ENCODE measurements at places on chromosomes 6 and 20. TPM values are rescaled to one million over a fixed set of nuclear protein-coding genes. Genes with fewer than 3 reads are reported as not detected.

The TTBK1 gene
- 0.14 TPM for total RNA-seq

DNA sequence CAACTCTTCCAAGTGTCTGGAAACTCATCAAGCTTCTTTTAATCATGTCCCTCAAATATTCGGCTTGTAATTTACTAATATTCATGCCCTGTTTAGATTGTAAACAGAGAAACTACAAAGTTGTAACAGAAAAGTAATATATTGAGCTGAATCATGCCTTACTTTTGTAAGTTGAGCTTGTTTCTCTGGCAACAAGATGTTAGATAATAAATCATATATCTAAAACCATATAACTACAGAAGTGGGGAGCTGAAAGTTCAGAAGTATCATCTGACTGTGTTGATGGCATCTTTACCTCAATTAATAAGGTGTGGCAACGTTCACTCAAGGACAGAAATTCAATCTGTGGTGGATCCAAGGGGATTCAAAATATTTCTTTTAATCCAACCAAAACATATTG is 263.9 kb downstream of the PLCB1 start:
- no peak for DNase-seq

The HLA-DOB gene
- 0.69 TPM for total RNA-seq

The PARD6B gene
- total RNA-seq, result 1.4 TPM

The EFCAB8 gene
- 0.81 TPM for total RNA-seq

GRCh38 chr6:165663736-165664558 is 906 bp upstream of the PDE10A start:
- no peak for DNase-seq

The TOX2 gene
- total RNA-seq, result 1.1 TPM

- DNase-seq, result no peak
Measured at GRCh38 chr6:74705451-74705850, 500.4 kb downstream of the COL12A1 start.

GRCh38 chr6:49919261-49919660 is 44.7 kb downstream of the DEFB114 start:
- no peak for DNase-seq

DNA sequence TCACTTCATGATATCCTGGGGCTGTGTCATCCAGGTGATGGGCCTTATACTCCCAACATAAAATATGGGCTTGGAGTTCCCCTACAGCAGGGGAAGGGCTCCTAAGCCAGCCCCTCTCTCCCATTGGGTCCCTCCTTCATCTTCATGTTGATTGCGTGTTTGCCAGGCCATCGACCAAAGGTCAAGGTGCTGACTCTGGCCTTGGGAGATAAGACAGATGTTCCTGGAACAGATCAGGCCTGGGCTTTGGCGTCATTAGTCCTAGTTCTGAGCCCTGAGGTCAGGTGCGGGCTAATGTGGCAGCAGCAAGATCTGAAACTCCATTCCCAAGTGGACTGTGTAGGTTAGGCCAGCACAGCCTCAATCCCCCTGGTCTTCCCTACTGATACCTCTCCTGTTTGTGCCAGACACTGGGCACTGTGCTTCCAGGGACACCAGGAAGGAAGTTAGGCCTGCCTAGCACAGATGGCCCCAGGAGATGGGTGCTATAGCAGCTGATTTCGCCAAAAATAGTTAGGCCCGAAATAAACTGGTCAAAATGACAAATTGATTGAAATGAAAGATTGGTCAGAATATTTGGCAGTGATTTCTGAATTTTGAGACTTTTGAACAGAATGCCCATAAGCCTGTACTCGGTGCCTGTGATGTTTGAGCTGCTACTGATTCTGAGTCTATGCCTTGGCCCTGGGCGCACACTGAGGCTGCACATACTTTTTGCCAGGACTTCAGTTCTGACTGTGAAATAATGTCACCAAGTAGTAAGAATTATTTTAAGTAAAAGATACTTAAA is 28.8 kb downstream of the EPB41L1 start:
- DNase-seq, result no peak

GRCh38 chr20:62900692-62901584 is 25.4 kb downstream of the DIDO1 start:
- peak; percentile 62 for DNase-seq

GRCh38 chr6:129504456-129504855 is 205.5 kb downstream of the ARHGAP18 start:
- DNase-seq, result no peak

The DZANK1 gene
- total RNA-seq, result 1.7 TPM

- DNase-seq, result peak; percentile 74
Measured at GRCh38 chr6:37648465-37649330, 49.0 kb downstream of the MDGA1 start.
